Stimulated activated CD4-positive, alpha-beta T cell treated with anti-CD3 and anti-CD28 coated beads, Interleukin-1b, Interleukin-23, amount 100 ng/mL, for 24 hours (primary cell): ENCODE measurements at places on chromosomes 13 and 19.

DNA sequence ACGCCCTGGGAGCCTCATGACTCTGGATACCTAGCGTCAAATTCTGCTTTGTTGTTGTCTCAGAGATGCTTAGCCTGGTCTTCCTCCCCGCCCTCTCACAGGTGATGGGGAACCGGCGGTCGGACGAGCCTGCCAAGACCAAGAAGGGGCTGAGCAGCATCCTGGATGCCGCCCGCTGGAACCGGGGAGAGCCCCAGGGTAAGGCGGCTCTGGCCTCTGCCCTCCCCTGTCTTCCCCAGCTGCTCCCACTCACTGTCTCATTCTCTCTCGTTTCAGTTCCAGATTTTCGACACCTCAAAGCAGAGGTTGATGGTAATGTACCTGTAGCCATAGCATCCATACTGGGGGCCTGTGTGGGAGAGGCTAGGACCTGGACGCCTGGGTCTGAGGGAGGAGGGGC lies 11.4 kb downstream of the ARHGEF1 start:
- DNase-seq: no peak

- no peak for DNase-seq
These were observed 8.5 kb downstream of the ZNF557 start for GRCh38 chr19:7078008-7078407.

GRCh38 chr13:79108914-79109643 lies 297.0 kb downstream of the RBM26 start:
- no peak for DNase-seq

- DNase-seq: no peak
These were observed at the start of gene LIPE for GRCh38 chr19:42427313-42427712. TSS of gene LIPE (minus strand) at chr19:42427388. CDS start at chr19:42427149, 239 bp downstream.

- no peak for DNase-seq
These were observed 176.2 kb downstream of the RFC3 start for GRCh38 chr13:33994198-33994597.

DNA sequence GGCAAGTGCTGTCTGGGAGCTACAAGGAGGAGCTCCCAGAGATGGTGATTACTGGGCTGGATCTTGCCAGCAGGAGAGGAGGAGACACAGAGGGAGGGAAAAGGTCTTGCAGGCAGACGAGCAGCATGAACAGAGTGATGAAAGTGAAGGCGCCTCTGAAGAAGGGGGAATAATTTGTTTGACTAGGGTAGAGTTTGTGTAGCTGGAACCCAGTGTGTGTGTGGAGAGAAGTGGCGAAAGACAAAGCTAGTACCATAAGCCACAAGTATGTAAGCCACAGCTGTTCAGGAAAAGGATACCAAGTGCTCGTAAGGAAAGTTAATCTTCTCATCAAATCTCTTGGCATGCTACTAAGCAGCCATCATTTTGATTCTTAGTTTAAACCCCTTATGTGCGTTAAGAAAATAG lies 5.4 kb downstream of the FLT1 start:
- DNase-seq: no peak

DNA sequence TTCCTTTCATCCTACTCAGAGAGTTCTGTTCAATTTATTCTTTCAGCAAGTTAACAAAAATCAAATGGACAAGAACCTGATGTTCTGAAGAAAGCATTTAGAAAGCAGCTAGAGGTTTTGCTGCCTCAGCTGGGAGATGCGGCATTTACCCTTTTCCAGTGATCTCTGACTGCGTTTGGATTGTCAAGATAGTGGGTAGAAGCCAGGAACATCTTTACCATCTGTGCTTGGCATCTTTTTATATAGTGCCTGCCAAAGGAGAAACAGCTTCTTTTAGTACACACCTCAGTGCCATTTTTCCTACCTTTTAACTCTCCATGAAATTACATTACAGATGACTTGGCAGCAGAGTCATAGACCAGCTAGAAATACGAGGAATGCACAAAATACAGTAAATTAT lies 680.8 kb downstream of the SLITRK1 start:
- DNase-seq: no peak

GRCh38 chr13:38045278-38046048 lies 175.9 kb upstream of the TRPC4 start:
- DNase-seq: no peak

- DNase-seq: no peak
These were observed 575.0 kb downstream of the DIAPH3 start for GRCh38 chr13:59588717-59589067.

GRCh38 chr13:39536274-39536673 lies 66.7 kb downstream of the LHFPL6 start:
- DNase-seq: no peak

GRCh38 chr13:48322294-48322693 lies 18.7 kb downstream of the RB1 start:
- no peak for DNase-seq
